CD4-positive, alpha-beta memory T cell (primary cell): ENCODE measurements at places on chromosomes 5 and 9. TPM values are rescaled to one million over a fixed set of nuclear protein-coding genes. Genes with fewer than 3 reads are reported as not detected.
A peak's percentile ranks its signal among the peaks of the same experiment; 100 is the strongest.

Gene PCDHGB2
- total RNA-seq: 0.55 TPM

Gene GGTA1
- total RNA-seq: not detected

Gene SEMA6A
- not detected for total RNA-seq

Gene CAAP1
- 20.0 TPM for total RNA-seq

Gene FST
- 3.3 TPM for total RNA-seq

Gene SPINK7
- not detected for total RNA-seq

Gene OBP2B
- total RNA-seq: not detected

Gene SYK
- total RNA-seq: 0.76 TPM

Gene FANCC
- 4.4 TPM for total RNA-seq

Gene PTGER4
- total RNA-seq: 64.9 TPM

Gene EQTN
- total RNA-seq: not detected

Gene CKMT2
- not detected for total RNA-seq

- no peak for DNase-seq
Measured at GRCh38 chr5:139021346-139021745, 146.2 kb upstream of the LRRTM2 start.

GRCh38 chr9:7265181-7265580 lies 507.4 kb downstream of the KDM4C start:
- no peak for DNase-seq

DNA sequence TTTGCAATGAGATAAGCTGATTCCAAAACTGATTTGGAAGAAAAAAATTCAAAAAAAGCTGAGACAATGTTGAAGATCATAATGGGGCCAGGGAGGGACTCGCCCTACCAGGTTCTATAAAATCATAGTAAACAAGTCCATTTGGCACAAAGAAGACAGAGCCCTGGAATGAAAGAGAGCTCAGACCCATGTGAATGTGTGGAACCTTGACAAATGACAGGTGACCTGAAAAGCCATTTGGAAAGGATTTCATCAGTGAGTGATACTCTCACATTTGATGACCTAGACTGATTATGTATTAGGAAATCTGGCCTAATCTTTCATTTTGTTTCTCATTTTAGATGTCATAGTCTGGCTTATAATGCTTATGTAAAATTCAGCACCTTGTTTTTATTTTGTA lies 26.8 kb downstream of the SPTAN1 start:
- no peak for DNase-seq

GRCh38 chr5:102858221-102858620 lies 103.1 kb downstream of the PAM start:
- no peak for DNase-seq

- DNase-seq: no peak
Measured at GRCh38 chr5:152514827-152515397, 109.8 kb upstream of the NMUR2 start.

- no peak for DNase-seq
Measured at GRCh38 chr9:96884443-96884842, 30.1 kb upstream of the ZNF782 start.

DNA sequence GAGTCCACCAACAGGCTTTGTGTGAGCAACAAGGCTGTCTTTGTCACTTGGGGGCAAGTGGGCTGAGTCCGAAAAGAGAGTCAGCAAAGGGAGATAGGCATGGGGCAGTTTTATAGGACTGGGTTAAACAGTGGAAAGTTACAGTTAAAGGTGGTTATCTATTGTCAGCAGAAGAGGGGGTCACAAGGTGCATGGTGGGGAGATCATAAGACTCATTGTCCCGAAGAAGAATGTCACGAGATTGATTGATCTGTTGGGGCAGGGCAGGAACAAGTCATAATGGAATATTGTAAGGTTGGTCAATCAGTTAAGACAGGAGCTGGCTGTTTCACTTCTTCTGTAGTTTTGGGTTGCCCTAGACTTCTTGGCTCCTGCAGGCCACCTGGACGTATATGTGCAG lies 7.6 kb upstream of the HMGCS1 start:
- DNase-seq: no peak

GRCh38 chr9:83754383-83754977 lies 46.7 kb upstream of the UBQLN1 start:
- no peak for DNase-seq

GRCh38 chr5:40333459-40334241 lies 346.1 kb upstream of the PTGER4 start:
- no peak for DNase-seq

DNA sequence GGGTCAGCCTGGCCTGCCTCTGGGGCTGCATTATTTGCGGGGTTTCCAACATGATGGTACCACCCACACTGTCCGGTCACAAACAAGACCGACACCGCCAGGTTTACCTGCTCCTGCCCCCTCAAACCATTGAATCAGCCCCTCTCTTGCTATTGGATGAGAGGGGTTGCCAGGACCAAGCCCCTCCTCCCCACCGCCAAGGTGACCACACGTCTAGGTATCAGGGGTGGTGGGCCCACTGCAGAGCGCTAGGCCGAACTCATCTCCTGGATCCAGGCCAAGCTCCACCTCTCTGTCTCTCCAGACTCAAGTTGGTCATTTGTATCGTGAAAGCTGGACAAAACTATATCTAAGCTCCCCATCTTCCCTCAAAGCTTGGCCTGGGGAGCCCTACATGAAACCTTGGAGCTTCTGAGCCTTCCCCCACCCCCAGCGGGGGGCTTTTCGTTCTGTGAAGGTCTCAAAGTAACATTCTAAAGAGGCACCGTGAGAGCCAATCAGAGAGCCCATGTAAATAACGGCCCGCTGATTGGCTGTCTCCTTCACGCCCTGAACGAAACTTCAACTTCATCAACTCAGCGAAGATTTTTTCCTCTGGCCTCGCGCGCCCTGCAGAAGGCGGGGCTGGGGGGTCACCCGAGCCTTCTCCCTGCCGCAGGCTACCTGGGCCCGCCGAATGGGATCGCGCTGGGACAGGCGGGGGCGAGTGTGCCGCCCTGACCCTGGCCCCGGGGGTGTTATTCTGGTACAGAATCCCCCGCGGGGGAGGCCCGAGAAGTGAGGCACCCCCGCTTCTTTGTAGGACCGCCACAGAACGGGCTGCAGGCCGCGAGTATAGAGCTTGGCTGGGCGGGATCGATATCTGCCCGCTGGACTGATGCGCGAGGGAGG lies 49.6 kb upstream of the PSD2 start:
- peak; percentile 41 for DNase-seq

DNA sequence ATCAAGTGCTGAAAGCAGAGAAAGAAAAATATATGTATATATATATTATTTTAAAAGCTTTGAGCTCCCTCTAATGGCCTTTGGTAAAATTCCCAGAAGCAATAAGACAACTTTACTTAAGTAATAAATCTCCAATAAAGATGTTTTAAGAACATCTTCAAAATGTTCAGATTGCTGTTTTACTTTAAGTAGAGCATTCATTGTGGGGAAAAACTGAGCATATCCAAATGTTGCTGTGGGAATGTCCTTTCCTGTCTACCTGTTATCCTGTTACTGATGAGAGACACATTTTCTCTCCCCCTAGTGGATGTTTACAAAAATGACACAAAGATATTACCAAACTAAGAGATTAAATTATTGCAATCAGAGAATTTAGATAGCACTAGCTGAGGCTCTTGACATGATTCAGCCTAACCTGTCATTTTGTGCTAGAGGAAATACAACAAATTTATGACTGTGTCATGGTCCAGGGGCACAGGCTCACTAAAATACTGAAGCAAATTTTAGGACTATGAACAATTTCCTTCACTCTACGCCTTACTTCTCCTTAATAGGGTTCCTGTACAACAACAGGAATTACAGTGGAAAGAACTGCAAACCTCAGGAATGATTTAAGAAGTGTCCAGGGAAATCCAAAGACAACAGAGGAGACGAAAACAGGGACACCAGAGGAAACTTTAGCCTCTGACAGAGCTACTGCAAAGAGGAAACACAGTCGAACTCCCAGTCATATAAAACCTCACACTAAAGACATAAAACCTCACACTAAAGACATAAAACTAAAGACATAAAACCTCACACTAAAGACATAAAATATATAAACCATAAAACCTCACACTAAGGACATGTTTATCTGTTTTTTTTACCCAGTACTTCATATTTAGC lies 24.3 kb upstream of the PRRC1 start:
- DNase-seq: peak; percentile 38

DNA sequence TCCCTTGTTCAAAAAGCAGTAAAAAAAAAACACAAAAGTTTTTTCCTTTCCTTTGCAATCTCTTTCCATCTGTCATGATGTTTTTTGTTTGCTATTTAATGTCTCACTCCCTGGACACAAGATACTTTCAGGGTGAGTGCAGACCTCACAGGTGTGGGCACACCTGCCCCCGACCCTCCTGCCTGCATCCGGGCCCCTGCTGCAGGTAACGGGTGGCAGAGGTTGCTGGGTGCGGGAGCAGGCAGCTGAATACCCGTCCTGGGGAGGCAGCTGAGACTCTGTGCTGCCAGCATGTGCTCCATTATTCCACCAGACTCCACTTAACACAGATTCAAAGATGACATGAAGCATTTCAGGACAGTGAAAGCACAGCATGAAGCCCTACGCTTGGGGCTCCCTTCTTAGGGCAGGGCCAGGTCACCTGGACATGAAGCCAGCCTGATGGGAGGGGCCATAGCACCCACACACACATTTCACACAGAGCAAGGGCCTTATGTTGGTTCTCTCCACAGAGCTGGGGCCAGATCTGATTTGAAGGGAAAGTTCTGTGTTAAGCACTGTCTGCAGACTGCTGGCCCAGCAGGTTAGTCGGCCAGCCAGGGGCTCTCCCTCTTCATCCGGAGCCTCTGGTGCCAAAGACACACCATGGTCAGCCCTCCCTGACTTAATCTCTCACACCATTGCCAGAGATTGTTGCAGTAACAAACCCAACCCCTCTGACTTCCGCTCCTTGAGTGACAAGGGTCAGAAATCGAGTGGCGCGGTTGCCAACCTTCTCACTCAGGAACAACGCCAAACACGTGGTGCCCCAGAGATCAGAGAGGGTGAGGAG lies 13.0 kb downstream of the NEK6 start:
- DNase-seq: no peak

DNA sequence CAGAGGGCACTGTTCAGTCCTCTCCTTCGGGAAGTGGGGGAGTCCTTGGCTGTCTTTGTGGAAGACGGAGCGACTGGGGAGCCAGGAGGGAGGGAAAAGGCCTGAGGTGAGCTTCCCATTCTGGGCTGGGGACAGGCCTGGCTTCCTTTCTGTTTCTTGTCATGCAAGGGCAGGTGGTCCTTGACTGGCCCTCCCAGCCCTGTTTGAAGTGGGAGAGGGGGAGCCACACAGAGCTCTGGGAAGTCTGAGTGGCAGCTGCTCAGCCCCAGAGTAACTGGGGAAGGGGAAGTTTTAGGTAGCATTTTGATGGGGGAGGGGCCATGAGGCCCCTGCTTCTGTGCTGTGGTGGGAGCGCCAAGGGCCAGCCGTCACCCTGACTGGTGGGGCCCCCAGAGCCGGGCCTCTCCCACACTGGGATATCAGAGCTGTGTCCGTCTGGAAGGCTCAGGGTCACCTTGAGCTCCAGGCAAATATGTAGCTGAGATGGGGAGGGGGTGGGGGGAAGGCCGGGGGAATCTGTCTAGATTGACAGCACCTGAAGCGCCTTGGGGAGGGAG lies 6.5 kb downstream of the UNC5A start:
- DNase-seq: no peak

GRCh38 chr5:179125789-179126505 lies 65.8 kb downstream of the ZNF354C start:
- no peak for DNase-seq

DNA sequence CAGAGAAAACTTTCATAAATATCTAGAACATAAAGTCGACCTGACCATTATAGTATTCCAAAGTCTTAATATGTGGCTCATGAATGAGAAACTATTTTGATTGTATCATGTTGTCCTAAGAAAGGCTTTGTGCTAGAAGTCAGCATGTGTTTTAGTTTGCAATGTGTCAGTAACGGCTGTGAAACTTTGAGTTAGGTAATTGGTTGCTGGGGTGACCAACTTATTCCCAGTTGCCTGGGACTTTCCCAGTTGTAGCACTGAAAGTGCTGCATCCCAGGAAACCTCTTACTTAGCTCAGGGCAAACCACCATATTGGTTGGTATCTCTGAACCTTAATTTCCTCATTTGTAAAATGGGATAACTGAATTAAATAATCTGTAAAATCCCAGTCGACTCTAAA lies 114.6 kb upstream of the SLC12A2 start:
- no peak for DNase-seq

- no peak for DNase-seq
Measured at GRCh38 chr9:13053504-13053903, 226.0 kb downstream of the MPDZ start.

- no peak for DNase-seq
Measured at GRCh38 chr5:93674138-93674537, 67.3 kb downstream of the POU5F2 start.

DNA sequence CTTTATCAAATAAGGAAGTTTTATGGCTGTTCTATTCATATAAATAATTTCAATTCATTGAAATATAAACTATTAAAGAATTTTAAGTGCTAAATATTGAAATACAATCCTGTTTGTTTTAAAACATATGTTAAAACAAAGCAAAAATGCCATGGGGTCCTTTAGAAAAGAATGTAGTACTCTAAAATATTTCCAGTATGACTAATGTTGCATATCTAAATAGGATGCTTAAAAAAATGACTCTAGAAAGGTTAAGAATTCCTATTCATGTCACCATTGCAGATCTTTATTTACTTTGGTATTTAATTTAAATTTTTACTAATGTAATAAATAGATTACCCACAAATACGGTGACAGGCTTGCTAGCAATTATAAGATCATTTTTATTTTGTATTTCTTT lies 132.3 kb downstream of the ZNF608 start:
- DNase-seq: no peak

- DNase-seq: no peak
Measured at GRCh38 chr5:175681968-175682340, 24.1 kb downstream of the HRH2 start.

DNA sequence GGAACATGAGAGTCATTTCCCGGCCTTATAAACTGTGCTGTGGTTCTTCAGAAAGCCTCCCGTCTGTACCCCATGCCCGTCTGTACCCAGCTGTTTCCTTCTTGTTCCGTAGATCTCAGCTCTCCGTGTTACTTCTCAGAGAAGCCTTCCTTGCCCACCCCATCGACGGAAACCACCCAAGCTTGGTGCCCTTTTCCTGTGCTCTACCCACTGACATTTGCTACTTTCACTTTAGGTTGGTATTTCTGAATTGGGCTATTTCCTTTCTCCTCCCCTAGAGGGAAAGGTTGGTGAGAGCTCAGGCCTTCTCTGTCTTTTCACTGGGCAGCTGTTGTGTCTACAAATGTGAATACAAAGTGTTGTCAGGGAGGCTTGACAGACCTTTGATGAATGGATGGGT lies 764.5 kb upstream of the ADAMTS16 start:
- no peak for DNase-seq

DNA sequence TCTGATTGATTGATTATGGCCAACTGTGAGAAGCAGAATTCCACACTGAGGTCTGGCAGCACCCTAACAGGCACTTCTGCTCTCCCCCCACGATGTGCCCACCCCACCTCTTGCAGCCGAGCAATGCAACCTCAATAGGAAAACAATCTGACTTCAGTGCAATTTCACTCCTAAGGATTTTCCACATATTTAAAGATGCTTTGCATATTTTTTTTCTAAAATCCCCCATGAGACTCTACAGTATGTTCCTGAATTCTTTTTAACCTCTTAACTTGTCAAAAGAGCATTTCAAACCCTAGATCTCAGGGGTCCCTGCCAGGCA lies 243.1 kb downstream of the AUH start:
- DNase-seq: no peak
